Progenitor cell of endocrine pancreas (in vitro differentiated cells): ENCODE measurements at places on chromosomes 3 and 15. TPM values are rescaled to one million over a fixed set of nuclear protein-coding genes. Genes with fewer than 3 reads are reported as not detected.
A peak's percentile ranks its signal among the peaks of the same experiment; 100 is the strongest.

GRCh38 chr3:52477796-52478095 is 17.4 kb upstream of the STAB1 start:
- H3K27me3 ChIP-seq: no peaks in the 10 kb centered on the region
- H3K36me3 ChIP-seq: peaks cover 14% of the 10 kb centered on the region
- no peak for DNase-seq
- no peaks in the 10 kb centered on the region for H3K4me1 ChIP-seq
- no peak overlapping the region for H3K27ac ChIP-seq

DNA sequence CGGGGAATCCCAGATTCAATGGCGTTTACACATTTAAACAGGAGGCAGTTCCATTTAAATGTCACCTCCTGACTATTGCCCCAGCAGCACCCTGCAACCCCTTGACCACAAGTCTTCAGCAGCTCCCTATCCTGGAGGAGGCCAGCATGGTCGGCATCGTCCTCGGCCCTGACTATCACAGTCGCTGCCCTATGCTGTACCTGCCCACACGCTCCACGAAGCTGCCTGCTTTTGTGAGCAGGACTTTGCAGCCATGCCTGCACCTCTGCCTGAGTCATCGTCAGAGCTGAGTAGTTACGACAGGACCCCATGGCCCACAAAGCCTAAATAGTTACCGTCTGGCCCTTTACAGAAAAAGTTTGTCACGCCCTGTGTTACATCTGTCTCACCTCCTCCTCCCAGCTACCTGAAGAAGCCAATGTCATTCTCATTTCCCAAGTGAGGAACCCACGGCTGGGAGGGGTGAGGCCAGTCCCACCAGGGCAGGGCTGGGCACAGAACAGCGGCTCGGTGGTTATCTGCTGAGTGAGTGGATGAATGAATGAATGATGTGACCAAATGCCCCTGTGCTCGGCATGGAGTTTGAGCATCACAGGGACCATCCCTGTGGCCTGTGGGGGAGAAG is 47.8 kb upstream of the IQSEC1 start:
- peaks cover 3% of the 10 kb centered on the region for H3K27me3 ChIP-seq
- no peak overlapping the region for H3K4me3 ChIP-seq
- no peak overlapping the region for H3K27ac ChIP-seq
- no peaks in the 10 kb centered on the region for H3K36me3 ChIP-seq

DNA sequence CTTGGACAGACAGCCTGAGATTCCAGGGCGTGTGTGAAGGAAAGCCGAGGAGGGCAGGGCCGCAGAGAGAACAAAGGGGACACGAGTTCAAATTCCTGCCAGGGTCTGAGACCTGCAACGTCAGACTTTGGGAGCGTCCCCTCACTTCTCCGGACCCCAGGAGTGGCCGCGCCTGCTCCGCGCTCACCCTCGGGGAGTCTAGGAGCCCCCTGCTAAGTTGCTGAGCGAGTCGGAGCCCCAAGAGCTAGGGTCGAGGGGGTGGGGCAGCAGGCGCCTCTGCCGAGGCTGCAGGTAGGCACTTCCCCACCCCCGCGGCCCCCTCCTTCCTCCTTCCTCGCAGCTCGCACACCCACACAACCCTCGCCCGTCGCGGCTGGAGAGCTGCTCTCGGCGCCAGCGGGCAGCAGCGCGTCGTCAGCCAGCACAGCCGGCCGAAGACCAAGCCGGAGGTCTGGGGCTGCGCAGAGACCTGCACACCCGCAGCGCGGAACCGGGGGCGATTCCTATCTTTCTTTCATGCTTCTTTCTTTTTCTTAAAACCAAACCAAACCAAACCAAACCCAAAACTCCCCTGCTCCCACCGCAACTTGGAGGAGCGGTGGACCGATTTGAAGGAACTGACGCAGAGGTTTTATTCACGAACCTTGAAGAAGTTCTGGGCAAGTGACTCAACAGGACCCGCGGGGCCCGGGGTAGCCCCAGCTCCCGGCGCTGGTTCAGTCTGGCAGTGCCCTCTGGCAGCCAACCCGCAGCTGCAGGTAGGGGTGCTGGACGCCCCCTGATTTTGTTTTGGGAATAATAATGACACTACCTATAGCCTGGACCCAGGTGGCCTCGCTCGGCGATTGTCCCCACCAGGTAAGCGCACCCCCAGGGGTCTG is at the start of gene ANKRD34C:
Gene ANKRD34C, plus strand, starts transcription at position 352 of the 881 bp plus-strand sequence. CDS start 10,563 bp downstream, outside the sequence.
- H3K4me1 ChIP-seq: no peaks in the 10 kb centered on the region
- H3K4me3 ChIP-seq: no peak within 1 kb of the TSS
- H3K27me3 ChIP-seq: peaks cover 96% of the 10 kb centered on the region
- DNase-seq: no peak
- H3K27ac ChIP-seq: no peak within 1 kb of the TSS
- no peaks in the 10 kb centered on the region for H3K36me3 ChIP-seq

Gene PIGBOS1
- 13.5 and 13.6 TPM in 2 replicates for total RNA-seq

DNA sequence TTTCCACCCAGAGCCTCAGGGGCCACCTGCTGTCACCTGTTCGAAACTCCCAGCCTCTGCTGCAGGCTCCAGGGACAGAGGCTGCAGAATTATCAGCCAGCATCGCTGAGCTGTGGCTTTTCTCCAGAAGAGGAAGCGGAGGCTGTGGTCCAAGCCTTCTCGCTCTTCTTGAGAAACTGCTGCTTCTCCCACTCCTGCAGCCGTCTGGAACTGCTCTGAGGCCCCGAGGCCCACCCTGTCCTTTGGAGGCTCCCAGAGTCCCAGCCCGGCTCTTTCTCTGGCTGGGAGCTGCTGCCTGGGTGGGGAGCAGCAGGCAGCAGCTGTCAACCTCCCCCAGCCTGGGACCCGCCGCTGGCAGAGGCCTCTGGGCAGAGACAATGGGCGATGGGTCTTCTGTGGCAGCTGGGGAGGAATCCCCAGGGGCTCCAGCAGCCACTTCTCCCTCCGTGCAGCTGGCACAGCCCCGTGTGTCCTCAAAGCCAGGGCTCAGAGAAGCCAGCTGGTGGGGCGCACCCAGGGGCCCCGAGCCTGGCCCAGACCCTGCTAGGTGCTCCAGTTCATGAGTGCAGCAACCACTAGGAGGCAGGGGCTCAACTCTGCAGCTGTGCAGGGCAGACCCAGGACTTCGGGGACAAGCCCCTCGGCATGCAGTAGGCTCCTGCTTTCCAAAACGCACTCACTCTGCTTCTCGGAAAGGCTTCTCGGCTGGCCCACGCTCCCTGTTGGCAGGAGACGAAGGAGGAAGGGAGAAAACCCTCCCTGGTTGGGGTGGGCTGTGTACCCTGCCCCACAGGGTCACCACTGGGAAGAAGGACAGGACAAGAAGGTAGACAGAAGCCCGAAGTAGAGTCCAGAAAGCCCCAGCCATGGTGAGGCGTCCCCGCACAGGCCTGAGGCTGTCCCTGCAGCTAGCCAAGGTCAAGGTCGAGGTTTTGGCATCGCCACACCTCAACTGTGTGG is 49.9 kb upstream of the FURIN start:
- H3K27me3 ChIP-seq: peaks cover 5% of the 10 kb centered on the region
- no peak overlapping the region for H3K4me3 ChIP-seq
- no peak overlapping the region for H3K27ac ChIP-seq
- peaks cover 9% of the 10 kb centered on the region for H3K4me1 ChIP-seq
- H3K36me3 ChIP-seq: no peaks in the 10 kb centered on the region
- DNase-seq: no peak

- DNase-seq: no peak
- H3K36me3 ChIP-seq: no peaks in the 10 kb centered on the region
- H3K4me1 ChIP-seq: peaks cover 11% of the 10 kb centered on the region
- no peak overlapping the region for H3K4me3 ChIP-seq
- H3K27ac ChIP-seq: no peak overlapping the region
Observed at GRCh38 chr3:39193391-39193790, 996 bp upstream of the XIRP1 start.

DNA sequence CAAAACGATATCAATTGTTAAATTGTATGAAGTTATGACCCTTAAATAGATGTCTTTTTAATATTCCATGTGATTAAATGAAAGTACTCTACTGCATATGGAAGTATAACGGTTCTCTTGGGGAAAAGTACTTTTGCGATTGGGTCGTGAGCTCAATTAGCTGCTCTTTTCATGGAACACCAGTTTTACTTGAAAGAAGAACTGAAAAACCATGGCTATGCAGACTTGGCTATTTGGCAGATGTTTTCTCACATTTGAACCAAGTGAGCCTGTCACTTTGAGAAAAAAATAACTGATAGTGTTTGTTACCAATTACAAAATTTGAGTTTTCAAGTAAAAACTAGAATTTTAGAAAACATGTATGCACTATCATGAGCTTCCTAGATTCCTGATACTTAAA is 5.9 kb upstream of the INAFM2 start:
- peaks cover 69% of the 10 kb centered on the region for H3K27me3 ChIP-seq
- H3K4me1 ChIP-seq: no peaks in the 10 kb centered on the region
- no peak overlapping the region for H3K27ac ChIP-seq
- H3K4me3 ChIP-seq: no peak overlapping the region
- DNase-seq: no peak

DNA sequence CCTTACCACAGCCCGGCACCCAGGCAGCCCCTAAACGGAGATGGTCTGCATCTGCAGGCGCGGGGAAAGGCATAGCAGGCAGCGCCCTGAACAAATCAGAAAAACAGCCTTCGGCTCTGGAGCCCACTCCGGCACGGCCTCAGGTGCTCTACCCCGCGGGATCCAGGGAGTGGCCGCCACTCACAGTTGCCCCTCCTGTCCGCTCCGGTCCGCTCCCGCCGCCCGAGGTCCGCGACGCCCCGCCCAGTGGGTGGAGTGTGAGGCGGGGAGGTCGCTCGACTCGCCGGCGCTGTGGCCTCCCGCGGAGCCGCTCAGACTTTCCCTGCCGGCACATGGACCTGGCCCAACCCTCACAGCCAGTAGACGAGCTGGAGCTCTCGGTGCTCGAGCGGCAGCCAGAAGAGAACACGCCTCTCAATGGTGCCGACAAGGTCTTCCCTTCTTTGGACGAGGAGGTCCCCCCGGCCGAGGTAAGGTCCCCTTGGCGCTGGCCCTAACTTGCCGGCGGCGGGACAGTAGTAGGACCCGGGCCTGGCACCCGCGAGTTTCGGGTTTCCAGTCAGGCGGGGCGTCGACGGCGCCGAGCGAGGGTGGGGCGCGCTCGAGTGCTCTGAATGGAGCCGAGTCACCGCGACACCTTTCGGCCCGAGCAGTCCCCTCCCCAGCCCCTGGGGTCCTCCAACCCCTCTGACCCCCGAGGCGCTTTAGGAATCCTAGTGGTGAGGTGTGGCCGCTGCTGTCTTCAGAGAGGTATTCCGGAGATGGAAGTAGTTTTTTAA is at the start of gene C3orf52:
Gene C3orf52, plus strand, starts transcription at position 314 of the 779 bp plus-strand sequence. Its CDS starts 19 bp downstream, at position 333.
- H3K4me1 ChIP-seq: peaks cover 51% of the 10 kb centered on the region
- H3K27ac ChIP-seq: peak within 1 kb of the TSS; percentile 95
- DNase-seq: peak; percentile 80
- H3K36me3 ChIP-seq: peaks cover 2% of the 10 kb centered on the region
- peak within 1 kb of the TSS; percentile 89 for H3K4me3 ChIP-seq

GRCh38 chr3:189710620-189711402 is 79.6 kb downstream of the TP63 start:
- peaks cover 2% of the 10 kb centered on the region for H3K4me1 ChIP-seq
- no peak overlapping the region for H3K27ac ChIP-seq
- DNase-seq: no peak
- H3K36me3 ChIP-seq: no peaks in the 10 kb centered on the region

Gene RSL24D1
- total RNA-seq: 69.1 and 72.3 TPM in 2 replicates

GRCh38 chr15:87959662-87960061 is 296.9 kb downstream of the NTRK3 start:
- H3K27ac ChIP-seq: no peak overlapping the region
- no peaks in the 10 kb centered on the region for H3K36me3 ChIP-seq
- no peaks in the 10 kb centered on the region for H3K4me1 ChIP-seq
- DNase-seq: no peak
- H3K4me3 ChIP-seq: no peak overlapping the region

Gene CAND2
- total RNA-seq: 7.9 and 11.0 TPM in 2 replicates

DNA sequence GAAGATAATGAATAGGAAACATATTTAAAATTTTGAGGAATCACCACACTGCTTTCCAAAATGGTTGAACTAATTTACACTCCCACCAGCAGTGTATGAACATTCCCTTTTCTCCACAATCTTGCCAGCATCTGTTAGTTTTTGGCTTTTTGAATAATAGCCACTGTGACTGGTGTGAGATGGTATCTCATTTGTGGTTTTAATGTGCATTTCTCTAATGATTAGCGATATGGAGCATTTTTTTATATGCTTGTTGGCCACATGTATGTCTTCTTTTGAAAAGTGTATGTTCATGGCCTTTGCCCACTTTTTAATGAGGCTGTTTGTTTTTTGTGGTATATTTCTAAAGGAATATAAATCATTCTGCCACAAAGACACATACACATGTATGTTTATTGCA is 166.3 kb downstream of the NECTIN3 start:
- DNase-seq: no peak
- no peak overlapping the region for H3K27ac ChIP-seq
- H3K27me3 ChIP-seq: no peaks in the 10 kb centered on the region
- no peak overlapping the region for H3K4me3 ChIP-seq
- no peaks in the 10 kb centered on the region for H3K36me3 ChIP-seq

DNA sequence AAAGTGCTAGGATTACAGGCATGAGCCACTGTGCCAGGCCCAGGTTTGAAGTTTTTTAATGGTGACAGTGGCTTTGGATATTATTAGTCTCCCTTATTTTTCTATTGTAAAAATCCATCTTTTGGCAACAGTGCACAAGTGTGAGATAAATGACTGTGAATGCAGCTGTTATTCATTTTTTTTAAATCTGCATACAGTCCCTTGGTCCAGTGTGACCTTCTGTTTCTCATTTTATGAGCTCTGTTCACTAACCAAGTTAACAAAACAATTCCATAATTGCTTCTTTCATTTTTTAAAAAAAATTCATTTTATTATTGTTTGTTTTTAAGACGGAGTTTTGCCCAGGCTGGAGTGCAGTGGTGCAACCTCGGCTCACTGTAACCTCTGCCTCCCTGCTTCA is 381.8 kb downstream of the NAALADL2 start:
- H3K36me3 ChIP-seq: no peaks in the 10 kb centered on the region
- DNase-seq: no peak
- H3K4me3 ChIP-seq: no peak overlapping the region
- H3K27me3 ChIP-seq: no peaks in the 10 kb centered on the region
- H3K27ac ChIP-seq: no peak overlapping the region

- peaks cover 1% of the 10 kb centered on the region for H3K4me1 ChIP-seq
- H3K27ac ChIP-seq: no peak overlapping the region
- no peak overlapping the region for H3K4me3 ChIP-seq
- DNase-seq: no peak
Observed at GRCh38 chr3:122969585-122970469, 57.7 kb downstream of the SEMA5B start.

Gene PODXL2
- total RNA-seq: 25.5 and 25.7 TPM in 2 replicates

Gene CCDC54
- not detected in 2 replicates for total RNA-seq

DNA sequence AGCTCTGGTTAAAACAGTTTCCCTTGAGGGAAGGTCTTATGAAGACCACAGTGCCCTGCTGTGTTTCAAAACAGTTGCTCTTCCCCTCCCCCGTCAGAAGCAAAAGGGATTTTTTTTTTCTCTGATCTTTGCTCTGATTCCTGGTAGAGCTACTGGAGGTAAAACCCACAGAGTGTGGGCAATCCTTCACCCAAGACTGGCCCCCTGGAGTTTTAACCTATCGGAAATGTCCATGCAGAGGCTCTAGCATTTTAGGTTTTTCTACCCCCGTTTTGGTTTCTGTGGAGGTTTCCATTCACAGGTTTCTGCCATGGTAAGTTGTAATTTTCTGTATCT is 27.7 kb downstream of the GRM2 start:
- DNase-seq: no peak
- no peak overlapping the region for H3K27ac ChIP-seq
- no peak overlapping the region for H3K4me3 ChIP-seq
- peaks cover 5% of the 10 kb centered on the region for H3K4me1 ChIP-seq
- no peaks in the 10 kb centered on the region for H3K36me3 ChIP-seq
- H3K27me3 ChIP-seq: peaks cover 6% of the 10 kb centered on the region

Gene MYD88
- total RNA-seq: 23.9 and 24.2 TPM in 2 replicates

GRCh38 chr3:480070-480469 is 283.5 kb downstream of the CHL1 start:
- peaks cover 1% of the 10 kb centered on the region for H3K36me3 ChIP-seq
- DNase-seq: no peak
- no peaks in the 10 kb centered on the region for H3K27me3 ChIP-seq
- no peak overlapping the region for H3K4me3 ChIP-seq
